AML-193 (cell line): ENCODE measurements at places on chromosomes 3 and 15.

GRCh38 chr3:2929574-2929973 lies 180.6 kb downstream of the IL5RA start:
- DNase-seq: no peak

DNA sequence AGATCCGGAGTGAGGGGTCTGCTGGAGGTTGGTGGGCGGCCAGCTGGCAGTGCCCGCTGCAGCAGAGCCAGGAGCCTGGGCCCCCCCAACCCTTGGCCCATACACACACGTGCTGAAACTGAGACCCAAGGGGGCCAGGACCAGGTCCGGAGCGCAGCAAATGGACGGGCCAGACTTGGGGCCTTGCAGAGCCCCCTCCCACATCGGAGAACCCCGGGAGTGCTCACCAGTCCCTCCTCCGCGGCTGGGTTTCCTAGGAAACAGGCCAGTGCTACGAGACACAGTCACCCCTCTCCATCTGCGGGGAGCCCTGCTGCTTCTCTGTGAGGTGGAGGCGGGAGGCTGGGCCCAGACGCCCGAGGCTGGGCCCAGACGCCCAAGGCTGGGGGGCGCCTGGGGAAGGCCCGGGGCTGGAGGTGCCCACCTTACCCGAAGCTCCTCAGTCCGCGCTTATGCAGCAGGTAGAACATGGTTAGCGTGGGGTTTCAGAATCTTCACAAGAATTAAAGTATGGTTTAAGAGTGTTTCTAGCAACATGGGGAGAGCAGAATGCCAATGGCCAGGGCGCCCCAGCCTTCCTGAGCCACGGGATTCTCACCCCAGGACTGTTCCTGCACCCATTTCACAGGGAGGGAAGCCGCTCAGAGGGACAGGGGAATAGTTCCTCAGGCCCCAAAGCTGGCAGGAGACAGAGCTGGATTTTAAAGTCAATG lies 135.0 kb upstream of the PRR20G start:
- no peak for DNase-seq

DNA sequence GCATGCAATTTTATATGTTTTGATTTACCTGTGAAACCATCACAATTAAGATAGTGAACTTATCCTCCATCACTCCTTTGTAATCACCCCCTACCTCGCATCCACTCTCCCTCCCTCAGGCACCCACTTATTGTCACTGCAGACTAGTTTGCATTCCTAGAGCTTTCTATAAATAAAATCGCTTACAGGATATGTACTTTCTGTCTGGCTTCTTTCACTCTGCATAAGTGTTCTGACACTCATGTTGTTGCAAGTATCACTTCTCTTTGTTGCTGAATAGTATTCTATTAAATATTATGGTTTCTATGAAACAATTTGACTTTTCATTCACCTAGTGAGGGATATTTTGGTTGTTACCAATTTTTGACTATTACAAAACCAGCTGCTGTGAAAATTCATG lies 139.3 kb downstream of the RSRC1 start:
- no peak for DNase-seq

DNA sequence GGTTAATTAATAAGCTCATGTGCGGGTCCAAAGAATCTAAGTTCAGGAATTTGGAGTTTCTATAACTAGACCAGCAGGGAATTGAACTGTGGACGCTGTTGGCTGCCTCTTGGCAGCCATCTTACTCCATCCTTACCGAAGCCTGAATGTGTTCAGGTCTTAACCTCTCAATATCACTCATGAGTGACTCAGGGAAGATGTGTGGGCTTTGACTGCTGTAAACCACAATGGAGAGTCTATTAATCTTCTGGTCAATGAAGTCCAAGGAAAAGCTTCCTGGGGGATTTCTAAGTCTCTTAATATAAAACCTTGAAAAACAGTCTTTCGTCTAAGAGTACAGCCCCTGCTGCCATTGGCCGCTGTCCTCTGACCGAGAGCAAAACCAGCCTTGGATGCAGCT lies 46.7 kb upstream of the OXTR start:
- no peak for DNase-seq

DNA sequence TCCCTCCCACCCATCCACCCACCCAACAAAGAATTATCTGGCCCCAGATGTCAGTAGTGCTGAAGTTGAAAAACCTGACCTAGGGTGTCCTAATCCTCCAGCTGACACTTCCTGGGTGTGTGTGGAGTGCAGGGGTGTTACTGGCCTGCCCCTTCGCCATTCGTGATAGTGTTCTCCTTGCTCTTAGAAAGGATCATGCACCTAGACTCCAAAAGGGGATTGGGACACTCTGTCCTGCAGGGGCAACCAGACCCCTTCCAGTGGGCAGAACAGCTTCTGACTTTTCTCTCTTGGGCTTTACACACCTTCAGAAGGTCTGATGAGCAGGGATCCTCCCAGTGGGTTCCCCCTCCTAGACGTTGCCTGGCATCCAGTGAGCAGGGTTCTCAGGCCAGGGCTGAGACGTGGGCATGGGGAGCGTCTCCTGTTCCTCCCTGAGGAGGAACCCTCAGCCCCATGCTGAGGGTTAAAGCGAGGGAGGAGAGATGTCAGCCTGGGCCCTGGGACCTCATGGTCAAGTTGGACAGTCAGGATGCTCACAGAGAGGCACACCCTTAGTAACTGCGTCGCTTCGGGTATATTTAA lies 75.0 kb downstream of the AAGAB start:
- no peak for DNase-seq

GRCh38 chr15:50166216-50166615 lies 15.8 kb upstream of the SLC27A2 start:
- DNase-seq: peak; percentile 6

DNA sequence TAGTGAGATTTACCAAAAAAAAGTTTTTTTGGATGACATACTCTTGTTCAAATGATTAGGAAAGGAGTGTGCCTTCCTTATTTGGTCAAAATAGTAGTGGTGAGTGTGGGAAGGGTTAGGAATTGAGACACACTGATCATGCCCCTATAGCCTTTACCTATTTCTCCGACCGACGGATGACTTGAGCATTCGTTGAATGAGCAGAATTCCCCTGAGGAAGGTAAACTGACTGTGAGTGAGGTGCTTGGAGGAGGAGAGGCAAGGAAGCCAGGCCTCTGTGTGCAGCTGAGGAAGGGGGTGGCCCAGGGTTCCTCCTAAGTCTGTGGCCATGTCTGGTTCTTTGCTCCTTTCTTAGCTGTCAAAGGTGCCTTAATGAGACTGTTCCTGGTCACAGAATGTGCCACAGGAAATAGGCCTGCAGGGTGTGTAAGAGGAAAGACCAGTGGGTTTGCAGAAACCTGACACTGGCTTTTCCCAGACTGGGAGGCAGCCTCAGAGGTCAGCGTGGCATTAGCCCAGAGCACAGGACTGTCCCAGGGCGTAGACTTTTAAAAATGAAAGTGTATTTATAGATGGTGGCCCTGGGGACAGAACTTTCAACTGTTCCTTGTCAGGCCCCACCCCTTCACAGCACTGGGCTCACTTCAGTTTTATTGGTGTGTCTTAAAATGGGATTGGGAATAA lies 307.7 kb upstream of the C2CD4B start:
- no peak for DNase-seq

GRCh38 chr3:98449606-98450193 lies 13.3 kb upstream of the OR5K1 start:
- no peak for DNase-seq

GRCh38 chr15:61564785-61565184 lies 335.7 kb upstream of the RORA start:
- no peak for DNase-seq

DNA sequence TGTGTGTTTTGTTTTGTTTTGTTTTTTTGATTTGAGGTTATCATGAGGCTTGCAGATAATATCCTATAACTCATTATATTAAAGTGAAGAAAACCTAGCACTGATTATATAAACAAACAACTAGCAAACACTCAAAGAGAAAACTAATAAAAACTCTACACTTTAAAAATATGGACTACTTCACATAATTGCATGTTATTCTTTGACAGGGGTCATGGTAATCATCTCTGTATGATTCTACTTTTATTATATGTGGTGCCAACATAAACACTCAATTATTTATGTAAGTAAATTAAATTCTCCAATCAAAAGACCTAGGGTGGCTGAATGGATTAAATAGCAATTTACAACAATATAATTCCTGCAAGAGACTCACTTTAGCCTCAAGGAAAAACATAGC lies 44.6 kb upstream of the P3H2 start:
- DNase-seq: no peak

DNA sequence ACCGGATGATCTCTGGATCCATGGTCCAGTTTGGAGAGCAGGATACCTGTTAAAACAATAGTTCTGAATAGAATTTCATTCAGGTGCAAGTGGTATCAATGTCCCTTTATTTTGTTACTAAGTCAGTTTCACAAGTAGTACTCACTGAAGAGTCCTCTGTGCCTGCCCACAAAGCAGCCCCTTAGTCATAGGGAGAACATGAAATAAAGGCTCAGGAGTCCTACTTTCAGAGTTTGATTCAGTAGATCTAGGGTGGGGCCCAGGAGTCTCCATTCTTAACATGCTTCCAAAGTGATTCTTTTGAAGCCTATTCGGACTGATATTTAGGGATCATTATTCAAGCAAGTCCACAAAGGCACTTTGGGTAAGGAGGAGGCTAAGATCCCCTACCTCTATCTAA lies 79.8 kb upstream of the ACKR4 start:
- DNase-seq: no peak

DNA sequence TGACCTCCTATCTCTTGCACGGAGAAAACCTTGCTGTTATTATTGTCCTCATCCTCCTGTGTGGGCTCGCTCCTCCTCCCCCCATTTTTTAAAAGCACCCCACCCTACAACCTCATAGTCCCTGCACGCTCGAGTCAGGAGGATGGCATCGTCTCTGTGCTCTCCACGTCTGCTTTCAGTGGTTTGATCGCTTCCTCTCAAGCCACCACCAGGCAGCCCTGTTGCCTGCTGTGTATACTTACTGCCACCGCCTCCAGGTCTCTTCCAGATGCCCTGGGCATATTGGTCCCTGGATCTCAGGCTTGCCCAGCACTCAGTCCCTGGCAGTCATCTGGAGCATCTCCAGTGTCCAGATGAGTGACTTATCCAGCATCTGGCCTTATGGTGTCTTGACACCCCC lies 42.1 kb upstream of the GCNT3 start:
- DNase-seq: no peak

DNA sequence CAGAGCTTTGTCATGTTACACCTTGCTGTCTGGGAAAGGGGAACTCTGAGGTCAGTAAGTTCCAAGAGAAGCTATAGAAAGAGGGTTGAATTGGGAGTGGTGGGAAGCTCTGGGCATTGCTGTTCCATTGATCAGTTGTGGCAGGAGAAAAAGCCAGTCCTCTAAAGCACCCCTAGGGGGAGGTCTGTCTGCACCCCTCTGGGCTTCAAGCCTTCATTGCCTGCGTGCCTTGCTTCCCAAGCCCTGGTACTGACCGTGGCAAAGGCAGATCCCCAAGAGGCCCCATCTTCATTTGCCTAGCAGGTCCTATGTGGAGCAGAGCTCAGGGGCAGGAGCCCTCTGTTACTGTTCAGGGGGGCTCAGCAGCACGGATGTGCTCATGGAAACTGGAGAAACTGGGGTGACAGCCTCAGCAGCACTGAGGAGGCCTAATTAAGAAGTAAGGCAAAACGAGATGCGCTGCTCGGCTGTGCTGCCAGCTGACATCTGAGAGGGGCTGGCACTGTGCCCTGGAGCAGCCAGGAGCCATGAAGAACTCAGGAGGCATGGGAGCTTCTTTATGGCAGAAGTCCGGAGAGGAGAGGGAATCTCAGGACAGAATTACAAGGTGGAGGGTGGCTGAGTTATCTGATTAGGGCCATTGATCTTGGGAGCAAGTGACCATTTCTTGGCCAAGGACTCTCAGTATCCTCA lies 270.9 kb downstream of the RPLP1 start:
- no peak for DNase-seq

DNA sequence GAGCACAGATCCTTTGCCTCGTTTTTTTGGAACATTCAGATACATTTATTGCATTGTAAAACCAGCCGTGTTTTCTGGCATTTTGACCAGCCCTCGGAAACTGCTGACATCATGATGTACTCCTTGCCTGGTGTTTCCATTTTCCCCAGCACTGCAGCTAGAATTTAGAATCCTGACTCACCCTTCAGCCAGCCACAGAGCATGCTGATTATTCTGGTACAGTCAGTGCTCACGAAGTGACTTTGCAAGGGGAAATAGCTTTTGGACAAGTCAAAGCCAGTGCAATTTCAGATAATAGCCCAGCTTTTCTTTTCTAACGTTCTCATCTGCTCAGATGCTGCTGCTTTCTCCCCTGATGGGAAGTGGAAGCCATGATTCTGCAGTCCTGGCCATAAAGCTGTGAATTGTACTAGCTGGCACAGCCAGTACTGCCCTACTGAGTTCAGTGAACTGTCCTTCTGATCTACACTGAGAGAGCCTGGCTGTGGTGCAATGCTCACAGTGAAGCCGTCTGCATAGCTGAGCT lies 12.1 kb upstream of the CNBP start:
- peak; percentile 79 for DNase-seq

GRCh38 chr3:141783632-141784031 lies 20.4 kb downstream of the GRK7 start:
- DNase-seq: no peak

GRCh38 chr3:127613406-127613805 lies 15.2 kb downstream of the MCM2 start:
- no peak for DNase-seq

DNA sequence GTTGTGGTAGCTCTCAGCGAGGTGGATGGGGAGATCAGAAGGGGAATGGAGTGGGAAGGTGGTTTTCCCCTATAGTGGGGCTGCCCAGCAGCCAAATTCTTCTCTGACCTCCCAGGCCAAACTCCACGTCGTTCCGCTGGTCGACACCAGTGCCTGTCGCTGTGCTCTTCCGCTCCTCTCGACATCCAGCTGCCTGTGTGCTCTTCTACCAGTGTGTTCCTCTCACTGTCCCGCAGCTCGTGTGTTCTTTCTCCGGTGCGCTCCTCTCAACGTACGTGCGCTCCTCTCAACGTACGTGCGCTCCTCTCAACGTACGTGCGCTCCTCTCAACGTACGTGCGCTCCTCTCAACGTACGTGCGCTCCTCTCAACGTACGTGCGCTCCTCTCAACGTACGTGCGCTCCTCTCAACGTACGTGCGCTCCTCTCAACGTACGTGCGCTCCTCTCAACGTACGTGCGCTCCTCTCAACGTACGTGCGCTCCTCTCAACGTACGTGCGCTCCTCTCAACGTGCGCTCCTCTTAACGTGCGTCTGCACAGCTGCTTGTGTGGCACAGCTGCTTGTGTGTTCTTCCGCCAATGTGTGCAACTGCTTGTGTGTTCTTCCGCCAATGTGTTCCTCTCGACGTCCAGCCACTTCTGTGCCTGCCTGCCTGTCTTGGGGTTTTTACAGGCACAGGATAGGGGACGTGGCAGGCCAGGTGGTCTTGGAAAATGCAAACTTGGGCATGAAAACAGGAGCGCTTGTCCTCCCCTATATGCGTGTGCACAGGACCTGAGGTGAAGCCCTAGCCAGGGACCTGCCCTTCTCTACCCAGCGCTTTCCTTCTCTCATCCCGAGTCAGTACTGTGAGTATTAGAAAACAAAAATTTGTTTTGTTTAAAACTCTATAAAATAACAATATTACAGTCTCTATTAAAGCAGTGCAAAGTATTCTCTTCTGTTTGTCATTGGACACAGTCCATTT lies 991.1 kb downstream of the GBE1 start:
- DNase-seq: no peak
